Activated CD4-positive, alpha-beta T cell treated with anti-CD3 and anti-CD28 coated beads for 4 hours (primary cell): ENCODE measurements at places on chromosomes 2 and 18.
A peak's percentile ranks its signal among the peaks of the same experiment; 100 is the strongest.

DNA sequence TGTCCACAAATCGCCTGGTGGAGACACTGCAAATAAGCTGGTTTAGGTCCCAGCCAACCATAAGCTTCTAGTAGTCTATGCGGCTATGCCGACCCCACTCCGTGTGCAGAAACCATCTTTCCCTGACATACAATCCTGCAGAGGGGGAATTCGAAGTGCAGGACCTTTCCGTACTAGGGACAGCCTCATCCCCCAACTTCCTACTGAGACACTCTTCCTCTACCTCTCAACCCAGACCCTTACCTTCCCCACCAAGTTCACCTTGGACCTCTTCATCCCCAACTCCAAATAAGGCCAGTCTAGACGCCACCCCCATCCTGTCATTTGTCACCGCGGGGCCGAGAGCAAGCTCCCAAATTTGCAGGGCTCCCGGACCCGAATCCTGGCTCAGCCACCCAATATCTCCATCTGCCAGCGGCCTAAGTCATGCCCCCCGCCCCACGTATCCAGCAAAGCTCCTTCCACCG is 496 bp downstream of the SUCLG1 start:
- peak; percentile 21 for DNase-seq

DNA sequence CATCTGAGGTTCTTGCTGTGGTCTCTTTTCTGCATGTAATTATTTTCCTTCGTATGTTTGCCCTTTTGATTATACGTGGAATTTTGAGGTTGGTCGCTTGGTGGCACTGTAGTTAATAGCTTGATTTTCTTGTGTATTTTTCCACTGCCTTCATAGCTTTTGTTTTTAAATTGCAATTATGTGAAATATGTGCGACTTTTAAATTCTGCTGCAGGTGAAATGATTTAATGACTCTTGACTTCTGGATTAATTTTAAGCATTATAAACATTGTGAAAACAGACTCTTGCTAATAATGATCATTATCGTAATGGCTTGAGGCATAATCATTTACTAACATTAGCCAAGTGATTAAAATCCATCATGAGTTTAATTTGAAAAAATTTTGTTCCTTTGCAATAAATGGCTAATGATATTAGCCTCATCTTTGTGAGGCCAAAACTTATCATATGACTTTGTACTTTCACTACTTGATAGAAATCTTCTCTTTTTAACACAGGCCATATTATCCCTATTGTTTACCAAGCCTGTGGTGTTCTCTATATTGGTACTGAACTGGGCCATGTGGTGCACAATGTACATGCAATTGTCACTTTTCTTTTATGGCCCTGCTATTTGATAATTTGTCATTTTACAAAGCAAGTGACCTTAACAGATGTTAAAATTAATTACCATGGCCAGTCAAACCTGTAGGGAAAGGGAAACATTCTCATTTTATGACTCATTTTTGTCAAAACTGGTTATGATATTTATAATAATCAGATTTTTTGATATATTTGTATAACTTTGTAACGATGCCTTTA is 62.8 kb upstream of the NEUROD1 start:
- peak; percentile 16 for DNase-seq

DNA sequence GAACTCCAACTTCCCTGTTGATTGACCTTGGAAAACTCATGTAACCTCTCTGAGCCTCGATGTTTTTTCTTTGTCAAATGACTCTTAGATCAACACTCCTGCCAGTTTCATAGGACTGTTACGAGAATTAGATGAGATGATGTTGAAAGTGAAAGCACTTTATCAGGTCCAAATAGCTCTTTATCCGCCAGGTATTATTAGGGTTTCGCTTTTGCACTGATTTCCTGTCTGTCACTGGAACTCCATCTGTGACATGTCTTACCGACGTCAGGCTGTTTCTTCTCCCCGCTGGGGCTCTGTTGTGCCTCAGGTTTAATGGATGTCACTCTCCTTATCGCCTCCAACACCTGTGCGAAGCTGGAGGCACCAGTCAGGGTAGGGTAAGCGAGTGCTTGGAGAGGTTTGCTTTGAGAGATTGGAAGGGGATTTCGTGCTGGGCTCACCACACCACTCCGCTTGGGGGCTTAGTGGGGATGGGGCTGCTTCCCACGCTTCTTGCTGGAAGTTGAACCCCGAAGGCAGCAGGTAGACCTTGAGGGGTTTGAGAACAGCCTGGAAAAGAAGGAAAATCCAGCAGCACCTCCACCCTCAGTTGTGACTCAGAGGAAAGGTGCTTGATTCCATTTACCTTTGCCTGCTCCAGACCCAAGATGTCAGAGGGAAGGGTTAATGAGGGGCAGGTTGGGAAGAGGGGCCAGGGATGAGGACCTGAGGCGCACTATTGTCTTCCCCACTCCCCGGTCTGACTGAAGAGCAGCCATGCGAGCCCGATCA is 4.3 kb downstream of the GAD1 start:
- DNase-seq: no peak

DNA sequence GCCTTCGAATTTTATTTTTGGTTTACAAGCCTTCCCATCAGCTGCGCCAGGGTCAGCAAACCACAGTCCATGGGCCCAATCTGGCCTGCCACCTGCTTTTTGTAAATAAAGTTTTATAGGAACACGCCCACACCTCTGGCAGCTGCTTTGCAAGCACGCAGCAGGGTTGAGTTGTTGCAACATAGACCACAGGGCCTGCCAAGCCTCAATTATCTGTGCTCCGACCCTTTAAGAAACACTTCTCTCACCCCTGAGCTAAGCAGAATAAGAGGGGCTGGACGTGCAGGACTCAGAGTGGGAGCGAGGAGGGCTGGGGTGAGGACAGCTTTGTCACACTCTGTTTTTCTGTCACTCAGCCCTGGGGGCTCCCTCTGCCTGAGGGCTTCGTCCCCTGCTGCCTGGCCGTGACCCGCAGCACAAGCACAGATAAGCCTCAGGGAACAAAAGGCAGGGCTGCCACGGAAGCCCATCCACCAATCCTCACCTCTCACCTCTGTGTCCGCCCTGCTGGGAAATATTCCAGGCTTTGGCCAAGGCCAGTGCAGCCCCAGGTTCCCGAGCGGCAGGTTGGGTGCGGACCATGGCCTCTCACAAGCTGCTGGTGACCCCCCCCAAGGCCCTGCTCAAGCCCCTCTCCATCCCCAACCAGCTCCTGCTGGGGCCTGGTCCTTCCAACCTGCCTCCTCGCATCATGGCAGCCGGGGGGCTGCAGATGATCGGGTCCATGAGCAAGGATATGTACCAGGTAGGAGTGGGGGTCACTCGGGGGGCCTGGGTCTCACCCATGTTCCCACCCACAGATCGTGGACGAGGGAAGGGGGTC is at the start of gene AGXT:
Gene AGXT (plus strand): TSS at position 539 of the 823 bp plus-strand sequence. CDS start 42 bp downstream, at position 581.
- no peak for DNase-seq

- DNase-seq: no peak
These were observed 144.7 kb downstream of the GREB1L start for GRCh38 chr18:21386523-21387240.

- no peak for DNase-seq
These were observed 503.6 kb upstream of the REG3G start for GRCh38 chr2:78521938-78522337.

- DNase-seq: no peak
These were observed 222.6 kb upstream of the CTAGE1 start for GRCh38 chr18:22640281-22640842.

GRCh38 chr2:147469471-147469870 is 375.4 kb upstream of the ACVR2A start:
- DNase-seq: no peak

- no peak for DNase-seq
These were observed 308.5 kb downstream of the NRXN1 start for GRCh38 chr2:50723286-50723938.

DNA sequence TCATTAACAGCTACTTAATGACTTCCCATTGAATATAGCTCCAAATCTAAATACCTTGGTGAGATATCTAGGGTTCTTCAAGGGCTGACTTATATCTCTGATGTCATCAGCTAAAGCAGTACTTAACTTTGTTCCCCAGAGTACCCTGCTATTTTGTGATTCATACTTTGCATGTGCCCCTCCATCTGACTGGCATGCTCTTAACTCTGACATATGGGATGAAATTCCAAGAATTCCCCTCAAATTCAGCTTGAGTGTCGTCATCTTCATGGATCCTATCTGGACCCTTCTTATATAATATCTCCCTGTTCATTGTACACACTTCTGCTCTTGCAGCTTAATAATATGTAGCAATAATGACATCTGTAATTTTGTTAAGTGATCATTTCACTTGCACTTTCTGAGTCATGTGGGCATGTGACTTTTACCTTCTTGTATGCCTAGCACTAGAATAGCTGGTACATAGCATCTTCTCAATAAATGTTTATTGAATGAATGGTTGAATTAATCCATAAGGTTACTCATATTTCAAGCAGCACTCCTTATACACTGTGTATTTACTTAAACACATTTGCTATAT is 172.9 kb downstream of the WDR7 start:
- DNase-seq: no peak

DNA sequence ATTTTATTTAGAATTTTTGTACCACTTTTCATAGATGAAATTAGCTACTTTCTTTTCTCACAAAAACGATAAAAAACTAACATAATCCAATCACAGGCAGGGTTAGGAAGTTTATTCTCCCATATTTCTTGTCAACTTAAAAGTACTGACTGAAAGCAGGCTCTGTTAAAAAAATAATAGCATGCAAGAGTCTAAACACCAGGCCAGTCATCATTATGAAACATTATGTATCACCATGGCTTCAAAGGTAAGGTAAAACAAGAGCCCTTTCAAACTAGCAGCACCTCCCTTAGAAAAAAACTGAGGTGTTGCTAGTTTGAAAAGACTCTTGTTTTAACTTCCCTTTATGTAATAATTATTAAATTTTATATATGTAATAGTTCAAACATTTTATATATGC is 848.0 kb downstream of the RNF144A start:
- DNase-seq: no peak

- no peak for DNase-seq
These were observed 290.8 kb downstream of the DYSF start for GRCh38 chr2:71743995-71744675.

- DNase-seq: no peak
These were observed 39.4 kb downstream of the SPC25 start for GRCh38 chr2:168850846-168851245.

GRCh38 chr18:71831039-71831438 is 713.1 kb downstream of the CBLN2 start:
- no peak for DNase-seq

- DNase-seq: peak; percentile 90
These were observed 44.6 kb downstream of the GORASP2 start for GRCh38 chr2:170973492-170974303.

DNA sequence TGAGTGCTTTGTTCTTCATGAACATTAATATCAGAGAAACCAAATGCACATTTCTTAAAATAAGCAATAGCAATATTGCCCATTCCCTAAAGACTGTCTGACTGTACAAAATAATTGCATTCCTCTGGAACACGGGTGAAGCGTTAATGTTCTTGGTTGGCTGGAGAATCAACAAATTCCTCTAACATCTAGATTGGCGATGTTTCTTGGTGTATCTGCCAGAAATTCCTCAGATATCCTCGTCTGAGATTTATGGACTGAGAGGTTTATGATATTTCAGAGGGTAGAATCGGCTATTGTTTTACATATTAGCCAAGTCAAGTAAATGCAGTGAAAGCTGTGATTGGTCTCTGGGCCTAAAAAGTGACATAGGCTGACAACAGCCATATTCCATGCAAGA is 27.1 kb upstream of the SPTBN1 start:
- DNase-seq: no peak

DNA sequence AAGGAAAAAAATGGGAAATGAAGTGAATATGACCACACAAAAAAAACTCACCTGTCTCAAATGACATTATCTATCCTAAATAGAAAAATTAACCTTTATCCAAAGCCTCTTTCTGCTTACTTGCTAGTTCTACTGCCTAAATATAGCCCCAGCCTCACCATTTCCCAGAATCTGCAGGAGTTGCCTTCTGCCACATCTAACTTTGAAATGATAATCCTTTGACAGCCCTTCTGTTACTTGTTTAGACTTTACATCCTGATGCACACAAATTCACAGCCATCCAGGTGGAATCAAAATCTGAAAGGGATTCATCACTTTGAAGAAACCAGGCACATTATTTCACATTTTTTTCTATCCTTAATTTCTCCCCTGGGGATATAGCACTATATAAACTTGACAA is 1356.2 kb upstream of the NXPH2 start:
- DNase-seq: no peak

DNA sequence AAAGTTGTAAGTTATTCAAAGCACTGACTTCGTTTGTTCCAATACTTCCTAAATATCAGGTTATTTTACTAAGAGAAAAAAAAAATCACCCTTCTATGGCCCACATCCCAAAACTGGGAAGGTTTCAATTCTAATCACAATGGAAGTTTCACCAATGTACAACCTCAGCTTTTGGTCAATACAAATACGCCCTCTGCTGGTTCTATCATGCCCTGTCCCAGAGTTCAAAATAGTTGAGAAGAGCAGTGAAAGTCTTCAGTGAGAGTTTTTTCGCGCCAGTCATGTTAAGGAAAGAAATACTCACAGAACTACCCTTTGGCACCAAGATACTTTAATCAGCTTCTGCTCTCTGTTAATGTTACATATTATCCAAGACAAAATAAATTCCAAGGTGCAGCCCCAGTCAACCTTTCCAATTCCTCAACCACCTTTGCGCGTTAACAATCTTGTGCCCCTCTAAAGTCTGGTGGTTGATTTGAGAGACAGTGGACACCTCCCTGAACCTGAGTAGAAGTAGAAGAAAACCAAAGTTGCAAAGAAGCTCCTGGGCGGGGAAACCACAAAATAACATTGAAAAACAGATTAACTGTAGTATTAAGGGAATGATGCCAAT is 59.9 kb downstream of the SUMO1 start:
- peak; percentile 36 for DNase-seq

DNA sequence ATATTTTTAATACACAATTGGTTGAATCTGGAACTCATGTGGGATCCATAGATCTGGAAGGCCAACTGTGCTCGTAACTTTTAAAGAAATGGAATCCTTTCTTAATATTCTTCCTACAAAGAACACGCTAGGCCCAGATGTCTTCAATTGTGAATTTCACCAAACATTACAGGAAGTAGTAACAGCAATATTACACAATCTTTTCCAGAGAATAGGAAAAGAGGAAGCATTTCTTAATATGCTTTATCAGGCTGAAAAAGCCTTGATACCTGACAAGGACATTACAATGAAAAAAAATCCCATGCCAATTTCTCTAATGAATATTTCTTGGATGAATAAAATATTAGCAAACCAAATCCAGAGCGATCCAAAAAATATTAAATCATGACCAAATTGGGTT is 80.3 kb upstream of the HAAO start:
- DNase-seq: no peak
